Panc1 (cell line): ENCODE measurements at places on chromosomes 11 and 22. TPM values are rescaled to one million over a fixed set of nuclear protein-coding genes. Genes with fewer than 3 reads are reported as not detected.

Gene C22orf31
- not detected for total RNA-seq

Gene MPZL2
- 1.8 TPM for total RNA-seq

Gene MAPK8IP1
- total RNA-seq, result 12.7 TPM

Gene PIK3C2A
- 68.3 TPM for total RNA-seq

Gene SLC43A3
- 8.6 TPM for total RNA-seq

Gene C1QTNF4
- total RNA-seq, result not detected
